Stimulated activated CD8-positive, alpha-beta memory T cell treated with anti-CD3 and anti-CD28 coated beads, Interleukin-15, amount 100 ng/mL, for 4 hours (primary cell): ENCODE measurements at places on chromosomes 5 and 9.

- DNase-seq = no peak
These were observed 261.6 kb downstream of the BNC2 start for GRCh38 chr9:16608906-16609305.

DNA sequence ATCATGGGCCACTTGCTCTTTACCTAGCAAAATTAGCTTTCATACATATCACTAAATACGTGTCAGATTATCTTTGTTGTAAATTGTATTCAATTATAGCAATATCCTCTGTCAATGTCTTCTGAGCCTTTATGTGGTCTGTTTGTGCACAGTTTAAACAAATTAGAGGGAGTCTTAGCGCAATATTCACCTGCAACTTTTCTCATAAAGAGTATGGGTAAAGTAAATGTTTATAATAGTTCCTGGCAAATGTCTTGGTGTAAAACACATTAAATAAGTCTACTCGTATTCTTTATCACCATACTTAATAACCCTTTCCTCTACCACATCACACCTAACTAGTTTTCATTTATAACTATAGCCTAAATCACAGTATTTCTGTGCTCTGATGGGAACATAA, 169.0 kb downstream of the PCSK1 start:
- DNase-seq = no peak

- no peak for DNase-seq
These were observed 480.8 kb downstream of the SPATA31A7 start for GRCh38 chr9:61670616-61671015.

- no peak for DNase-seq
These were observed 153.1 kb downstream of the CCDC192 start for GRCh38 chr5:127856292-127856691.

- DNase-seq = no peak
These were observed 21.8 kb downstream of the MCTP1 start for GRCh38 chr5:95262933-95263660.

DNA sequence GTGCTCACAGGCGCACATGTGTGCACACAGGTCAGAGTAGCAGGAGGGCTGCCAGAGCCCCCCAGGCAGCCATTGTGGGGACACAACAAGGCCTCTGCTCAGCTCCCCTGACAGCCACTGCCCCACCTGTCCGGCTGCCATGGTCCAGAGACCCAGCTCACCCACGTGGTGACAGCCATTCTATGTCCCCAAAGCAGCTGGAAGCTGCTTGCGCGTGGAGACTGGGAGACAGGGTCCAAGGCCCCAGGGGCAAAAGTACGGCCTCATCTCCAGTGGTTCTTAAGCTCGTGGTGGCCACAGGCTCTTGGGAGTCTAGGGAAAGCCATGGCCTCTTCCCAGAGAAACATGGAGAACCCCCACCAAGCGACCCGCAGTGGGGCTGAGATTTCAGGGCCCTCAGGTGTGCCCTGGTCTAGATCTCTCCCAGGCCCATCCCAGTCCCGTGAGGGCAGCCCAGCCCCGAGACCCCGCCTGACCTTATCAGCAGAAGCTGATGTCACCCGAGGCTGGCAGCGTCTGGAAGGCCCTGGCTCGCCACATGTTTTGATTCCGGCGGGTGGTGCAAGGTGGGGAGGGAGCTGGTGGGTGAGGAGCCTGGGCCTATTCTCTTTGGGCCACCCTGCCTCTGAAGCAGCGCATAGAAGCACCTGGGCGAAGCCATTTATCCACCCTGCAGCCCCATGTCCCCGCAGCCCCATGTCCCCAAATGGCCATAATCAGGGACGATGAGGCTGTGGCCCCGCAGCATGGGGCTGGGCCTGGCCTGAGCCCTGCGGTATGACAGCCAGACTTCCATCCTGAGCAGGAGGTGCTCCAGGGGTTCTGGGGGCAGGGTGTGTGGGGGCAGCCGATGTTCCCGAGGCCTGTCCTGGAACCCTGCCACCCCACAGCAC, 31.7 kb downstream of the GLT6D1 start:
- no peak for DNase-seq

GRCh38 chr9:20622330-20623020, at the start of gene MLLT3:
TSS of gene MLLT3 (minus strand) at chr9:20622499.
- DNase-seq = peak; percentile 95

GRCh38 chr5:1555011-1555807, 31.4 kb upstream of the LPCAT1 start:
- no peak for DNase-seq

DNA sequence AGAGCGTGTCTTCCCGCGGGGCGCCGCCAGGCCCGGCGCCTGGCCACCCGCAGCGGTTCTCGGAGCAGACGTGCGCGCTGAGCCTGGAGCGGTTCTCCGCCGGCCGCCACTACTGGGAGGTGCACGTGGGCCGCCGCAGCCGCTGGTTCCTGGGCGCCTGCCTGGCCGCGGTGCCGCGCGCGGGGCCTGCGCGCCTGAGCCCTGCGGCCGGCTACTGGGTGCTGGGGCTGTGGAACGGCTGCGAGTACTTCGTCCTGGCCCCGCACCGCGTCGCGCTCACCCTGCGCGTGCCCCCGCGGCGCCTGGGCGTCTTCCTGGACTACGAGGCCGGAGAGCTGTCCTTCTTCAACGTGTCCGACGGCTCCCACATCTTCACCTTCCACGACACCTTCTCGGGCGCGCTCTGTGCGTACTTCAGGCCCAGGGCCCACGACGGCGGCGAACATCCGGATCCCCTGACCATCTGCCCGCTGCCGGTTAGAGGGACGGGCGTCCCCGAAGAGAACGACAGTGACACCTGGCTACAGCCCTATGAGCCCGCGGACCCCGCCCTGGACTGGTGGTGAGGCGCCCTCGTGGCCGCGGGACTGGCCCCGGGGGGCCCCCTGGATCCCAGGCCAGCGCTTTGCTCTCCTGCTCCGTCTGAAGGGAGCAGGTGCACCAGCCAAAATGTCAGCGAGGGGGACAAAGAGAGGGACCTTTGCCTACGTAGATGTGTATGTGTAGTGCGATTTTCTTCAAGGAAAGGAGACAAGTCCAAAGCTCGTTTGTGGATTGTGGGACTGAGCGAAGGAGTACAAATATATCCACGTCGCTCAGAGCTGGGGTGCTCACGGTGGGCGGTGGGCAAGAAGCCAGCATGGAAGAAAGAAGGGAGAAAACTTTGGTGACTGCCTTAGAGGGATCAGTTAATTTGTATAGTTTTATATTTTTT, 19.5 kb downstream of the BTNL9 start:
- no peak for DNase-seq

DNA sequence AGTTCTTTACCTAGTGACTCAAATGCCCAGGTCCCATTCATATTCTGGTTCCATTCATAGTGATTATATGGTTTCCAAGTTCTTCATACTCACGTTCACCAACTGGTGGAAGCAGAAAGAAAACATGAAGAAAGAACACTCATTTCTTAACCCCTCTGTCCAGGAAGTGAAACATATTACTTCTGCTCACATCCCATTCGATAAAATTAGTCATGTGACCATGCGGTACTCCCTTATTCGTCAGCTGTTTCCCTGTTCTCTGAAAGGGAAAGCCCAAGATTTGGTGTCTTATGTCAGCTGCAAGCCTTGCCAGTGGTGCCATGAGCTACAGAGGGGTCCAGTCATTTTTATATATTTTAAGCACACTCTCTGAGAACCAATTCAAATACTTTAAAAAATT, 387.0 kb upstream of the DMAC1 start:
- DNase-seq = no peak

GRCh38 chr9:36191290-36191645, 547 bp downstream of the CLTA start:
- DNase-seq = peak; percentile 14
